ENCODE measurements at places on chromosomes 1 and 21.
A peak's percentile ranks its signal among the peaks of the same experiment; 100 is the strongest.

DNA sequence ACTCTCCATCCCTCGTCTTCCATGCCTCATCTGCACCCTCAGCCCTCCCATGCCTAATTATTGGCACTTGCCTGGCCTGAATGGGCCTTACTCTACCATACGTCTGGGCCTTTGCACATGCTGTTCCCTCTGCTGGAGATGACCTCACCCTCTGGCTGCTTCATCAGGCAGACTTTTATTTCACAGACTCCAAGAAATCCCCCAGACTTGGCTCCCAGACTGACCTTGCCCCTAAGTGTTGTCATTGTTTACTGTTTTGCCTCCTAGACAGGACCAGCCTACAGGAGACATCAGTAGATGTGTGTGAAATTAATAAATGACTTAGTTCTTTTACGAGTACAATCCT, 5.2 kb upstream of the AHDC1 start:
- no peak overlapping the region for H3K4me3 ChIP-seq
- no peak for DNase-seq
- no peaks in the 10 kb centered on the region for H3K27me3 ChIP-seq
- H3K4me1 ChIP-seq, result no peaks in the 10 kb centered on the region

DNA sequence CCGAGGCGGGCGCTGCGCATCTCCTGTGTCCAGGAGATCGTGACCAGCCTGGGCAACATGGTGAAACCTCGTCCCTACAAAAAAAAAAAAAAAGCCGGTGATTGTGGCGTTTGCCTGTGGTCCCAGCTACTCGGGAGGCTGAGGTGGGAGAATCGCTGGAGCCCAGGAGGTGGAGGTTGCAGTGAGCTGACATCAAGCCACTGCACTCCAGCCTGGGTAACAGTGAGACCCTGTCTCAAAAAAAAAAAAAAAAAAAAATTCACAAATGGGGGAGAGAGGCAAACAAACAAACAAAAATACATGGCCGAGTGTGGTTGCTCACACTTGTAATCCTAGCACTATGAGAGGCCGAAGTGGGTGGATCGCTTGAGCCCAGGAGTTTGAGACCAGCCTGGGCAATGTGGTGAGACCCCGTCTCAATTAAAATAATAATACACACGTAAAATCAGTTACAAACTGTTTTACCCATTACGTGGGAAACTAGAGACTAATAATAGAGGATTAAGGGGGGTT, 758 bp downstream of the TATDN3 start:
- H3K27ac ChIP-seq, result peak overlapping the region; percentile 98
- peak overlapping the region; percentile 68 for H3K4me3 ChIP-seq
- H3K27me3 ChIP-seq, result no peaks in the 10 kb centered on the region

DNA sequence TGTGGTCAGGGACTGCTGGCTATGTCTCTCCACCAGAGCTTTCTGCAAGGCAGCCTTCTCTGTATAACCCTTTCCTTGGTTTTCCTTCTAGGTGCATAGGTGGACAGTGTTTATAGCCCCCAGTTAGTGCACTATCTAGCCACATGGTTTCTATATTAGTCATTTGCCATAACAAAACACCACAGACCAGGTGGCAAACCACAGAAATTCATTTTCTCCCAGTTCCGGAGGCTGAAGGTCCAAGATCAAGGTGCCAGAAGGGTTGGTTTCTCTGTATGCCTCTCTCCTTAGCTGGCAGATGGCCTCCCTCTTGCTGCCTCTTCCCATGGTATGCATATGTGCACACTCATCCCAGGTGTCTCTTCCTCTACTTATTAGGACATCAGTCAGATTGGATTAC, 106.4 kb downstream of the KAZN start:
- H3K4me3 ChIP-seq, result no peak overlapping the region
- no peaks in the 10 kb centered on the region for H3K27me3 ChIP-seq
- no peak for DNase-seq
- no peaks in the 10 kb centered on the region for H3K36me3 ChIP-seq
- H3K27ac ChIP-seq, result no peak overlapping the region

- H3K27me3 ChIP-seq, result no peaks in the 10 kb centered on the region
- peak within 1 kb of the TSS; percentile 12 for H3K4me3 ChIP-seq
- H3K36me3 ChIP-seq, result no peaks in the 10 kb centered on the region
- no peaks in the 10 kb centered on the region for H3K4me1 ChIP-seq
- peak within 1 kb of the TSS; percentile 75 for H3K27ac ChIP-seq
These were observed at the start of gene RNU5D-1 for GRCh38 chr1:44730741-44731512. RNU5D-1 (minus strand) TSS chr1:44731170.

- H3K4me3 ChIP-seq, result no peak overlapping the region
- DNase-seq, result no peak
- no peaks in the 10 kb centered on the region for H3K27me3 ChIP-seq
These were observed 80.2 kb downstream of the ADSS2 start for GRCh38 chr1:244371242-244372141.

DNA sequence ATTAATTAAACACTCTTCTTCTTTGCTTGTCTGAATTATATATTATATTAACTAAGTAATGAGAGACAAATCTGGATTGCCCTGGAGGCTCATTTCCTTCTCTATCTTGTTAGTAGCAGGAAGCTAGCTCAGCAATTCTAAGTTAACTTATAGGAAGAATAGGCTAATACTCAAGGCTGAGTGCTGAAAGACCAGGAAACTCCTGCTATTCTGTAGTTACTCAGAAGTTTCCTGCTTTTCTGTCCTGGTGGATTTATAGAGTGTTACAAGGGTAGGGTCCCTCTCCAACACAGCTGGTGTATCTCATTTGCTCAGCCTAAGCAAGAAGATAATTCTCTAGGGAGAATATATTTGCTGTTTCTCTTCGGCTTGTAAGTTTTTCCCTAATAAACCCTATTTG, 29.2 kb downstream of the HSPA13 start:
- H3K4me3 ChIP-seq, result no peak overlapping the region
- DNase-seq, result no peak
- H3K4me1 ChIP-seq, result no peaks in the 10 kb centered on the region
- H3K27me3 ChIP-seq, result no peaks in the 10 kb centered on the region

- no peak overlapping the region for H3K4me3 ChIP-seq
- no peaks in the 10 kb centered on the region for H3K4me1 ChIP-seq
- no peak for DNase-seq
- no peaks in the 10 kb centered on the region for H3K36me3 ChIP-seq
These were observed 48.6 kb downstream of the MEGF6 start for GRCh38 chr1:3562712-3563111.

DNA sequence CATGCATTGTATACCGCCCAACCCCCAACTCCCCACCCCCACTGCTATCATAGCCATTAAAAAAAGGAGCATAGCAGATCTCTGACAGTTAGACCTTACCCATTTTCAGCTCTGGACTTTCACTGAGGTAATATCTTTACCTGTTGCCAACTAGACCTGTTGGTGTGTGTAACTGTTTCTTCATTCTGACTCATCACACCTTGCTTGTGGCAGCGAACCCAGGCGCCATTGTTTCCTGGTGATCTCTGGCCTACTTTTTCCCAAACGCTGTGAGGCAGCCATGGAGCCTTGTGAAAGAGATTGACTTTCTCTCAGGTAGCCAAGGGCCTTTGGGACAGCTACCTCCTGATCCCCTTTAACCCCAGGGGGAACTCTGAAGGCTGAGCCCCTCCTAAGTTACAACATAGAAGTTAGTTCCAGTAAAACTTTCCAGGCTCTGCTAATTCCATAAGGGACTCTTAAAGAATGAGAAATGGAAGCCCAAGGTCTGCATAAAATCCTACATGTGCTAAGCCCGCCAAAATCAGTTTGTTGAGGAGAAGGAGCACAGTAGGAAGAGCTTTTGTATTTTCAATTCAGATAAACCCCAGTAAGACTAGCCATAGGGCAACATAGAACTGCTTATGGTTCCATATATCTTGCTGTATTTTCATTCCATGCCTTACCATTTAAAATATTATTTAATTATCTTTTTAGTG, 196.1 kb upstream of the CAMK1G start:
- H3K36me3 ChIP-seq, result no peaks in the 10 kb centered on the region
- DNase-seq, result no peak

DNA sequence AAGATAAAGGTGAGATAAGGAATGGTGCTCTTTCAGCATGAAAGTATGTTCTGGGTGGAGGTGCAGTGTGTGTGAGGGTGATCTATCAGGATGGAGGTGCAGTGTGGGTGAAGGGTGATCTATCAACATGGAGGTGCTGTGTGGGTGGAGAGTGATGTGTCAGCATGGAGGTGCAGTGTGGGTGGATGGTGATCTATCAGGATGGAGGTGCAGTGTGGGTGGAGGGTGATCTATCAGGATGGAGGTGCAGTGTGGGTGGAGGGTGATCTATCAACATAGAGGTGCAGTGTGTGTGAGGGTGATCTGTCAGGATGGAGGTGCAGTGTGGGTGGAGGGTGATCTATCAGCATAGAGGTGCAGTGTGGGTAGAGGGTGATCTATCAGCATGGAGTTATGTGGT, 12.3 kb upstream of the MAP10 start:
- no peaks in the 10 kb centered on the region for H3K36me3 ChIP-seq
- DNase-seq, result no peak
- no peaks in the 10 kb centered on the region for H3K27me3 ChIP-seq
- no peak overlapping the region for H3K4me3 ChIP-seq
- no peak overlapping the region for H3K27ac ChIP-seq
- H3K4me1 ChIP-seq, result no peaks in the 10 kb centered on the region

All from pancreas (tissue), 10 donors.